ENCODE measurements at places on chromosomes 6 and 20.

- no peak for DNase-seq
These were observed 9.6 kb upstream of the TRIM31 start for GRCh38 chr6:30122515-30122914.

- no peak for DNase-seq
These were observed 3.6 kb downstream of the JARID2 start for GRCh38 chr6:15249371-15250019.

DNA sequence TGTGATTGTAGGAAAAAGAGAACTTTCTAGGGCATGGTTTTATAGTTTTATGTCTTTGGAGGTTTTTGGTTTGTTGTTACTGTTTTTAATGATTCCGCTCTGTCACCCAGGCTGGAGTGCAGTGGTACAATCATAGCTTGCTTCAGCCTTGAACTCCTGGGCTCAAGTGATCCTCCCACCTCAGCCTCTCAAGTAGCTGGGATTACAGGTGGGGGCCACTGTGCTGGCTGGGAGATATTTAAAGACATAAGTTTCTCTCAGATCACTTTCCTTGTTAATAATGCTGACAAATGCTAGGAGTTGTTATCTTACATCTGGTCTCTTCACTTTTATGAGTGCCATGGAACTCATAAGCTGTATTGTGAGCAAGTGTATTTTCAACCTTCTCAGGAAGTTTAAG, 116.3 kb downstream of the SCAF8 start:
- DNase-seq: no peak

- DNase-seq: no peak
These were observed 2.2 kb downstream of the BICRAL start for GRCh38 chr6:42783876-42784642.

DNA sequence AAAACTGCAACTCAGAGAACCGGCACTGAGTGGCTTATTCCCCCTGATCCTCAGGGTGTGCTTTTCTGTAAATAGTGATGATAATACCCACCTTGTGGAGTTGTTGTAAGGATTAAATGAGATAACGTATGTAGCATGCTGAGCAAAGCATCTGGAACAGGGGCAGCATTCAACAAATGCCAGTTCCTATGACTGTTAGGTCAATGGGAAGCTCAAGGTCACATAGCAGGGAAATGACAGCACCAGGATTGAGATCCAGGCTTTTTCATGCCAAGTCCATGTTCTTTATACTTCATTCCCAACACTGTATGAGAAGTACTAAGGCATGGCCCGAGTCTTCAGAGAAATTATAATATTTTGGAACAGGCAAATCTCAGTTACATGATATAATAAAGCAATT, 5.1 kb downstream of the RCAN2 start:
- DNase-seq: no peak

GRCh38 chr20:14259689-14260088, 77.7 kb downstream of the FLRT3 start:
- no peak for DNase-seq

- no peak for DNase-seq
These were observed 79.4 kb downstream of the GFOD1 start for GRCh38 chr6:13407709-13408695.

GRCh38 chr6:154341871-154342270, 14.7 kb downstream of the IPCEF1 start:
- no peak for DNase-seq

All from hypothalamus (tissue), 51 donors.